ENCODE measurements at places on chromosomes 6 and 20.

GRCh38 chr6:32406857-32407256, at the start of gene BTNL2:
TSS of gene BTNL2 (minus strand) at chr6:32407181. CDS start at chr6:32407123, 58 bp downstream.
- DNase-seq, result no peak

DNA sequence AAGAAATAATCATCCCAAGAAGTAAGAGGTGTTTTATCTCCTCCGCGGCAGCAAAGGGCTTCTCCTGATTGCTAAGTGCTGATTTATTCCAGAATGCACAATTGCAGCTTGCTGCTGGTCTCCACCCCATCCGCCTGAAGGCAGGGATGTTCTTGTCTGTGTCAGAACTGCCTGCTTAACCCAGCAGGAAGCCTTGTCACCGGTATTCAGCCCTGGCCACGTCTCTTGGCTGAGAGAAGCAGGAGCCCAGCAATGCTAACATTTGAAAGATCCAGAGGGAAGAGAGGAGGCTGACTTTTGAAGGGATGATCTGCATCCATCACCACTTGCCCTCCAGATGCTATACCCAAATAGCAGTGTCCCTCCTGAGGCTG, 4.2 kb downstream of the SCML4 start:
- DNase-seq, result no peak

- no peak for DNase-seq
These were observed 3.2 kb upstream of the RIPOR3 start for GRCh38 chr20:50694379-50695134.

- no peak for DNase-seq
These were observed 71.1 kb downstream of the BFSP1 start for GRCh38 chr20:17460119-17460518.

GRCh38 chr20:37233548-37234253, 27.9 kb downstream of the GHRH start:
- no peak for DNase-seq

DNA sequence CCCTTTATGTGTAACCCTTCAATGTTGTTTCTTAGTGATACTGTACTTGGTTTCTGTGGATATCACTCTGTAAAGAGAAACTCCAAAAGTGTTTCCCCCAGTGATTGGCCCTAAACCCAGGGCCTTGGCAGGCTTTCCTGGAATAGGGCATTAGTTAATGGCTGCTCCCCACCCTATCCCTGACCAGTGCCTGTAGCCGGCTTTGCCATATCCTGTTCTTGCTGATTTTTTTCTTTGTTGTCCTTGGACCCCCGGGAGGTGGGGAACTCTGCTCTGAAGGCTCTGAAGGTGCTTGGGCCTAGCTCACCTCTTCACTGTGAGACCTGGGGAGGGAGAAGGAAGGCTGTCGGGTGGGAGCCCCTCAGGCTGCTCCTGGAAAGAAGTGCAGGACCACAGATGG, 120.1 kb downstream of the TCP11 start:
- DNase-seq, result no peak

DNA sequence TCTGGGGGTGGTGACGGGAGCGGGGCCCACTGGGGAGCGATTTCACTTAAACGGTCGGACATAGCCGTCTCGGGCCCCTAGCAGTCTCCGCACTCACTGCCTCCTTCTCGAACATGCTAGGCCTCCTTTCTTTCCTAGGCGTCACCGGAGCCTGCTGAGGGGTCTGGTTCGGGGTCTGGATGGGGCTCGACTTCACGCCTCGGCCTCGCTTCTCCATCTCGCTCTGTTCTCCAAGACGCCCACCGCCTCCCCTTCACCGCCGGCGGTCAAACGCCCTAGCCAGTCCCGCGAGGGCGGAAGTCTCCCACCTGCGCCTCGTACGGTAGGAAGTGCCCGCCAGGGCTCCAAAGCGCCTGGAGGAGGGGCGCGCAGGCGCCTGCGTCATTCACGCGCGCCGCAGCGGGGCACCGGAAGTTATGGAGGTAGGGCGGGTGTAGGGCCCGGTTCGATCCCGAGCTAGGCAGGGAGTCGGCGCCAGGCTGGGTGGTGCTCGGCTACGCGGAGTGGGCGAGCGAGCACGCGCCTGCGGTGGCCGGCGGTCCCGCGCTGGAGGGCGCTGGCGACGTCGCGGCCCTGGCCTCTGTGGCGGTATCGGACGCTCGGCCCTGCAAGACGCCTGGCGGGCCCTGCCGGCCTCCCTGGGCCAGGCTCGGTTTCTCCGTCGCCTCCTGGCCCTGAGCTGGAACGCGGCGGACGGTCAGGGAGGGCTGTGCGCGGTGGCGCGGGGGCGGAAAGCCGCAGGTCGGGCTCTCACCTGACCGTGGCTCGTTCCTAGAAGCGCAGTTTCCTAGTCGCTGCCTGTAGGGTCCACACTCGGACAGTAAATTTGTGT, at the start of the genes DYNLT2 and ERMARD:
Gene DYNLT2, minus strand, starts transcription at position 331 of the 832 bp plus-strand sequence. Its CDS starts 114 bp downstream, at position 217.
Gene ERMARD, plus strand, starts transcription at position 381 of the 832 bp plus-strand sequence. Its CDS starts 36 bp downstream, at position 417.
- DNase-seq, result no peak

DNA sequence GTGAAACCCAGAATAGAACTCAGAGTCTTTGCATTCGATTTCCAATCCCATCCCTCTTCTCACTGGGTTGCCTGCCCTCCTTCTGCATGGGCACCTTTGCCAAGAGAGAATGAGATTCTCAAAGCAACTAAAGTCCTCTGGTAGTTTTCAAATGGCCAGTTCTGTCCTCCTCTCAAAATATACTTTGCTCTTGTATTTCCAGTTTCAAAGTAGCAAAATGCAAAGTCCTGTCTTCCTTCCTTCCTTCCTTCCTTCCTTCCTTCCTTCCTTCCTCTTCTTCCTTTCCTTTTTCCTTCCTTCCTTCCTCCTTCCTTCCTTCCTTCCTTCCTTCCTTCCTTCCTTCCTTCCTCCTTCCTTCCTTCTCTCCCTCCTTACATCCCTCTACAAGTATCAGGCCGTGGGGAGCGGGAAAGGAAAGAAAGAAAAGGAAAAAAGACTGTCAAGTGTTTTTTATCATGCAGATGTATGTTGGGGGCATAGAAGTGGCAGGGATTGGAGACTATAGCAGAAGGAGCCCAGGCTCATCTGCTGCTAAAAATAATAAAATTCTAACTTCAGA, 265.2 kb downstream of the CD83 start:
- no peak for DNase-seq

- DNase-seq, result no peak
These were observed 7.2 kb downstream of the GCNT2 start for GRCh38 chr6:10528158-10528981.

- no peak for DNase-seq
These were observed 12.2 kb upstream of the TAAR9 start for GRCh38 chr6:132525866-132526265.

DNA sequence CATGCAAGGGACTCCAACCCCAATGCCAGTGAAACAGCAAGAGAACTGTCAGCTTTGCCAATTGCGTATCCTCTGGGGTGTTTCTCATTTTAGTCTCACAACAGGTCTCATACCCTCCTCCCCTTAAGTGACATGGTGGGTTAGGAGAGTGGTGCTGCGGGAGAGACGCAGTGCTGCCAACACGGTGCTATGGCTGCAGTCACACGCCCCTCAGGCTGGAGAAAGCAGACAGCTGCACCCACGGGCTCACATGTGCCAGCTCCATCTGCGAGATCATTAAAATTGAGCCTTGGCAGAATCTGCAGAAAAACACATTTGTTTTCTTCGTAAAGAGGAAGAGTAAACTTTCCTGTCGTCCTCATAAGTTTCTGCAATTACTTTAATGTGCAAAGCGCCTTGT, 114.7 kb downstream of the ANKRD60 start:
- DNase-seq, result no peak

DNA sequence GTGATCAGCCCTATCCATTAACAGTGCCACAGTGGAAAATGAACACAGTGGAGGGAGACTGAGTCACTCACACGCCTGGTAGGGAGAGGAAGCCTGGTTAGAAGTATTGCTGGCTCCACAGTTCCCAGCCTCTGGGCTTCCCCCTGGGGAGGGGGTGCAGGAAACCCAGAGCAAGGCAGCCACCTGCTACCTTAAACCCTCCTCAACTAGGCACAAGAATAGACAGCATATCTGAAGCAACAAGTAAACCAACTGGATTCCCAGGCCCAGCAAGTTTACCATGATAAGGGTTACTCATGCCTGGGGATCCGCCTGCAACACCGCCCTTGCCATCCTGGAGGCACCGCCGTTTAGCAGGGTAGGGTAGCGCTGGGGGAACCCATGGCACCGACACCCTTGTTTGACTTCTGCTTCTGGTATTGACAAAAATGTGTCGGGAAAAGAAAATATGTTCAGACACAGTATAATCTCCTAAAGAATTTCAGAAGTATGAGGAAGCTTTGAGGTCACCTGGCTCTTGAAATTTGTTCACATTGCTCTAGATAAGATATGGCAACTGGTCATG, 38.3 kb downstream of the SLC22A23 start:
- DNase-seq, result no peak

DNA sequence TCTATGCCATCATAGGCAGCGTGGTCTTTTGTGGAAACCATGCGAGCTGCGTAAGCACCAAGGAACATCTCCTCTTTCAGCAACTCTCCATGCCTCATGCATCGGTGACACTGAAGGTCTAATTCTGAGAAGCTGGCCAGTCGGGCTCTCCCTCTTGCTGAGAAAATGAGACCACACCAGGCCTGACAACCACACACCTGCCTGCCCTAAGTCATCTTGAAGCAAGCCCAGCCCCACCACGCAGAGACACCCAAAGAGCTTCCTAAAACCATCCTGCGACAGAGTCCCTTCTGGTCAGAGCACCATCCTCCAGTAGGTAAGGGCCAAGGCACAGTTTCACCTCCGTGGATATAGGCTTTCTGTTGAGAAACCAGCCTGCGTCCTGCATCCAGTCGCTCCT, 26.6 kb downstream of the PREX1 start:
- no peak for DNase-seq

Data from vagina (tissue), 2 donors.